ENCODE measurements at places on chromosomes 3 and 15.
A peak's percentile ranks its signal among the peaks of the same experiment; 100 is the strongest.

DNA sequence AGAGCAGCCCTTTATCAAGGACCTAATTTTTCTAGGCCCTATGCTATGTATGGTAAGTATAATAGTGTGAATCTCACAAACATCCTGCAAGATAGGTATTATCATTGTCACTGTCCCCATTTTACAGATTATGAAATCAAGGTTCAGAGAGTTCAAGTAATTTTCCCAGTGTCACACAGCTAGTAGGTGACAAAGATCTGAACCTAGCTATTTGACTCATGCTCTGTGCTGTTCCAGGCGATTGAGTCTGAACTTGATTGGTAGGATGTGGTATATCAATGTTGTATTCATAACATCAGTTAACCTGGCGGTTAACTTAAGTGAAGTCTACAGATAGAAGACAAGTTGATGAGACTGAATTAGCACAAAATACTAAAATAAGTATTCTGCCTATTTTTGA is 229.9 kb downstream of the CHST2 start:
- no peak for DNase-seq

GRCh38 chr3:126306397-126306796 is 50.8 kb downstream of the KLF15 start:
- DNase-seq: no peak

DNA sequence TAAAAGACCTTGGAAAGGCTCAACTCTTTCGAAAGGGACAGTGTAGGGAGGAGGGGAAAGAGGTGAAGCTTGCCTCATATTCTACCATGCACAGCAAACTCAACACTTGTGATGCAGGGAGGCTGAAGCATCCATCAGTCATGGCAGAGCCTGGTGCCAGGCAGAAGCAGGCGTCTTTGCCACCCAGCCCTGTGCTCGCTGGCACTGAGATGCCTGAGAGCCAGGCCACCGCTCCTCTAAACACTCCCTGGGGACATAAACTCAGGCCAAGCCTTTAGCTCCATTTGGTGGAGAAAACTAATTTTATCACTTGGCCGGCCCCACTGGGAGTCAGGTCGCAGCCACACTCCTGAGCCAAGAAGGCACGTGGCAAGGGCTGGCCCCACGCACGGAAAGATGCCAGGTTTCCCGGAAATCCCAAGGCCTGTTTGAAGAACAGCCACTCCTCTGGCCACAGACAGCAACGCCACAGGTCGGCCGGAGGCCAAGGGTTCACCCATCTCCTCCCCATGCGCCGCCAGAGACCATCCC is 30.7 kb downstream of the XXYLT1 start:
- no peak for DNase-seq

GRCh38 chr3:153273767-153274435 is 111.9 kb downstream of the RAP2B start:
- no peak for DNase-seq

- DNase-seq: no peak
These were observed 31.1 kb upstream of the CCDC174 start for GRCh38 chr3:14620512-14620911.

GRCh38 chr15:44009038-44009437 is 182.2 kb downstream of the WDR76 start:
- no peak for DNase-seq

- DNase-seq: no peak
These were observed 6.7 kb upstream of the IGDCC3 start for GRCh38 chr15:65384505-65384894.

GRCh38 chr3:114115143-114115542 is 58.6 kb downstream of the QTRT2 start:
- DNase-seq: no peak

GRCh38 chr3:111926266-111926676 is 52.6 kb upstream of the ABHD10 start:
- DNase-seq: no peak

GRCh38 chr15:29226436-29227208 is 43.0 kb downstream of the NSMCE3 start:
- no peak for DNase-seq

DNA sequence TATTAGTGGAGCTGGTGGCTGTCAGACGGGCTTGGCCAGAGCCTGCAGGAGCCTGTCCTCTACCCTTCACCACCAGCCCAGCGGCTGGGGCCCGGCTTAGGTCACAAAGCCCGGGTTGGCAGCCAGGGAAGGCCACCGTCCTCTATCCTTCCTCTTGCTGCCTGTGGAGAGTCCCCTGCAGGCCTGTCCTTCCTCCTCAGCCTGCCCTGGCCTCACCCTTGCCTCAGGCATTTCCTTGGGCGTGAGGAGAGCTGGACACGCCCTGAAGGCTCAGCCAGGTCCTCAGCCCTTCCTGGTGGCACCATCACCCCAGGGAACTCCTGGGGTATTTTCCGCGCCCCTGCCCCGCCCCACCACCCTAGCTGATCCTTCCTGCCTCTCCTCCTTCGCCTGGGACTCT is 7.7 kb downstream of the CHAC1 start:
- DNase-seq: no peak

GRCh38 chr3:72990701-72991395 is 5.8 kb upstream of the PPP4R2 start:
- no peak for DNase-seq

DNA sequence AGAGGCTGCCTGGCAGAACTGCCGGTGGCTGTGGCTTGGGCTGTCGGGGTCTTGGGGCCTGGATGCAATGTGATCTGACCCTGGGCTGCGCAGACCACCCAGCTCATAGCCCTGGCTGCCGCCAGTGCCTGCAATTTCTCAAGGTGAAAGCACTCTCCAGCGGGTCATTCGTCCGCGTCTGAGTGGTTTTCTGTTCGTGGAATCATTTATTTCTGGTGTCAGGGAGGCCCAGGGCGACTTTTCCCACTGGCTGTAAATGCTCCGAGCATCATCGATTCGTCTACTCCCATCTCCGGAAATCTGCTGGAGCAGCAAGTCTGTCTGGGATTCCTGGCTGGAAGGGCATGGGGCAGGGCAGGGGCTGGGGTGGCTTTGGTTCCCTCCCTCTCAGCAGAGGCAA is 40.6 kb upstream of the ADPGK start:
- DNase-seq: no peak

DNA sequence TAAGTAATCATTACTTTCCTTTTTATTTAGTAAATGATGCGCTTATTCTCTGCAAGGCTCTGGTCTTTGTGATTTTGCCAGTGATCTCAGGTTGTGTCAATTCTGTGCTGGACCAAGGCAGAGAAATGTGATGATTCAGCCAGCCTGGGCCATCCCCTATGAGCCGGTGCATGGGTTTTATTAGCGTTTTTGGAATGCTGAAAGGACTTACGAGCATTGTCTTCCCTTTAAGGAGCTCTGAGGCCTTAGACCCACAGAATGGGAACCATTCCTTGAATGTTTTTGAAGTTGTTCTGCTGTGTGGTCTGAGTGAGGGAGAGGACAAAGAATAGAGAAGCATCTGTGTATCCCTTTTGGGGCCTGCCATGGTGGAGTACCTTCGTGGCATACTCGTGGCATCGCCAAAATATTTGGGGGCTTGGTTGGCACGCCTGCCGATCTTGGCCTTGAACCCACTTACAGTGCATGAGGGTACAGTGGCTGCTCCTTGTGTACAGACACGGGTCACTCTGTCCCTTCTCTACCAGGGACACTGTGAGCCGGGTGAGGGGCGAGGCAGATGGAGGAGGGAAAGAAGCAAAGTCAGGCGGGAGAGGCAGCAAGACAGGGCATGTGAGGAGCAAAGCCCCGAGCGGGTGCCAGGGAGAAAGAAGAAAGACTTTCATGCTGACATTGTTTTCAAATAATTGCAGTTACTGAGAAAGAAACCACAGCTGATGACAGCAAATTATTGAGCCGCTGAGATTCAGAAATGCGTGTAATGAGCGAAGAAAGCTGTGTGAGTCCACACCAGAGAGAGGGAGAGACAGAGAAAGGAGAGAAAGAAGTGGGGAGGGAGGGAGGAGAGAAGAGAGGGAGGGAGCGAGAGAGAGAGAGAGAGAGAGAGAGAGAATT is 269.4 kb upstream of the RGMA start:
- no peak for DNase-seq

DNA sequence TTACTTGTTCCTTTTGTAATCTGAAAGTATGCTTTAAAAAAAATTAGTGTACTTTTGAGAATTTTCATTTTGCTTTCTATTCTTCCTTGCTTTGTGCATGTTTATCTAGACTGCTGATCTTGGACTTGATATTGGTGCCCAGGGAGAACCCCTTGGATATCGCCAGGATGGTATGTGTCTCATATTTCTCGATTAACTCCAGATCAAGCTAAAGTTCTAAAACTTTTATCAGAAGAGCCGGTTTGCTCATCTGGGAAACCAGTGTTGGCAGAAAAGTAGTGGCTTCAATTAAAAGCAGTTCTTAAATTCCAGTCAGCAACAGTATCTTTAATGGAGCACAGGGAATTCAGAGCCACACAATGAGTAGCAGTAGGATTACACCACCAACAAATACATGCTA is 38.6 kb downstream of the CTNNB1 start:
- DNase-seq: no peak

- DNase-seq: no peak
These were observed 41.3 kb upstream of the GCNT3 start for GRCh38 chr15:59570315-59570714.

DNA sequence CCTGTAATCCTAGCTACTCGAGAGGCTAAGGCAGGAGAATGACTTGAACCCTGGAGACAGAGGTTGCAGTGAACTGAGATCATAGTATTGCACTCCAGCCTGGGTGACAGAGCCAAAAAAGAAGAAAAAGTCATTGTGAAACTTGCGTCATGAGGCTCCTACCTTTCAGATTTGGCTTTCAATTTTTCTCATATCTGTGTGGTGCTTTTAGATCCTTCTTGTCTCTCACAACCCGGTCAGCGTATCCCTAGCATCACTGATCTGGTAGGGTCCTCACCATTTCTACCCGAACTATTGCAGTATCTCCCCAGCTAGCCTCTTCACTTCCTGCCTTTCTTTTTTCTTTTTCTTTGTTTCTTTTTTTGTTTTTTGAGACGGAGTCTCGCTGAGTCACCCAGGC is 21.6 kb upstream of the GCNT3 start:
- no peak for DNase-seq

GRCh38 chr3:43790060-43790459 is 99.3 kb downstream of the ABHD5 start:
- no peak for DNase-seq

DNA sequence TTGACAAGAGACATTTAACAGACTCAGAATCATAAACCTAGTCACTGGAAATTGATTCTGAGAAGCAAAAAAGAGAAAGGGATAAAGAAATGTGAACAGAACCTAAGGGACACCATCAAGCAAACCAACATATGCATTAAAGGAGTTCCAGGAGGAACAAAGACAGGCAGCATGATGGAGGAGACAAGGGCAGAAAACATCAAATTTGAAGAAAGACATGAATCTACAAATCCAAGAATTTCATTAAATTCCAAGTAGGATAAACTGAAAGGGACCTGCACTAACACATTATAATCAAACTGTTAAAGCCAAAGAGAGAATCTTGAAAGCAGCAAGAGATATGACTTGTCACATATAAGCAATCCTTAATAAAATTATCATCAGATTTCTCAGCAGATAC is 122.3 kb downstream of the STT3B start:
- no peak for DNase-seq

DNA sequence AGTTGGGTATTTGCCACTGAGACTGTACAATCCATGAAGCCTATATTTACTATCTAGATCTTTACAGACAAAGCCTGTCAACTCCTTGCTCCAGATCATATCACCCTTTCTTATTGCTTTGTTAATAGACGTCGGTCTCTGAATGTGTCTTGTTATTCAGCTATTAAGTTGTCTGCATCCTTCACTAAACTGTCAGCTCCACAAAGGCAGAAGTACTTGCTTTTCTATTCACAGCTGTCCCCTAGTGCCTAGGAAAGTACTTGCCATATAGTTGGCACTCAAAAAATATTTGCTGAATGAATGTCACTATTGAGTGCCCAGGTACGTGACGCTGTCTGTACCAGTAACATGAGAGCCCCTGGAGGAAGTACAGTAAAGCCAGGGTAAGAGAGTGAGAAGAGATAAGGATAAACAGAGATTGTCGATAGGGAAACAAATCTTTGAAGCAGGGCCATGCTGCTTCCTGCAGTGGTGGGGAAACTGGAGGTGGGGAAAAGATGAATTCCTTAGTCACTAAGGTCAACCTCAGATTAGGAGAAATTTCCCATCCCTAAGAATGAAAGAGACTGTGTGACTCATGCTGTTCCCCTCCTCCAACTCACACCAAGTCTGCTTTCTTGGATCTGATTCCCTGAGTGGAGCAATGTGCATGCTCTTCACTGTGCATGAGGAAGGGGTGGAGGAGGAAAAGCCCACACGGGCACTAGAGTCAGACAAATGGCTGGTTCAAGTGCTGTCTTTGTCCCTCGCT is 36.3 kb downstream of the PRICKLE2 start:
- DNase-seq: peak; percentile 22

GRCh38 chr15:72840114-72840513 is 56.6 kb upstream of the ADPGK start:
- DNase-seq: no peak

GRCh38 chr3:59709702-59710553 is 660.1 kb upstream of the CFAP20DC start:
- peak; percentile 3 for DNase-seq

DNA sequence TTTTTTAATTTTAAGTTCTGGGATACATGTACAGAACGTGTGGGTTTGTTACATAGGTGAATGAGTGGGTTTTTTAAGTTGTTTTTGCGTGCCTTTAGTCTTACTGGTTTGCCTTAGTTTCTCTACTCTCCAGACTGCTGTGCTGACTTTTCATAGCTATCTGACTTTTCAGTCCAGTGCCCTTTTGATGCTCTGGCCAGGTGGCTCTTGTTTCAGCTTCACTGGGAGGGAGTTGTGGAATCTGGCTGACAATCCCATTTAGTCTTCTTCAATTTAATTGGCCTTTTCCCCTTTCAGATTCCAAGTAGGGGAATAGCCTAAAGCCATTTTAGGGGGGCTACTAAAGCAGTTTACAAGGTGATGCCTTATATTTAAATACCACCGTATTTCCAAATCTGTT is 30.1 kb downstream of the FNDC3B start:
- DNase-seq: no peak

GRCh38 chr15:72182673-72183072 is 14.9 kb downstream of the GRAMD2A start:
- DNase-seq: no peak

- no peak for DNase-seq
These were observed 17.1 kb downstream of the IQCB1 start for GRCh38 chr3:121817753-121818152.

GRCh38 chr3:58635371-58636285 is 30.9 kb downstream of the FAM3D start:
- DNase-seq: no peak

DNA sequence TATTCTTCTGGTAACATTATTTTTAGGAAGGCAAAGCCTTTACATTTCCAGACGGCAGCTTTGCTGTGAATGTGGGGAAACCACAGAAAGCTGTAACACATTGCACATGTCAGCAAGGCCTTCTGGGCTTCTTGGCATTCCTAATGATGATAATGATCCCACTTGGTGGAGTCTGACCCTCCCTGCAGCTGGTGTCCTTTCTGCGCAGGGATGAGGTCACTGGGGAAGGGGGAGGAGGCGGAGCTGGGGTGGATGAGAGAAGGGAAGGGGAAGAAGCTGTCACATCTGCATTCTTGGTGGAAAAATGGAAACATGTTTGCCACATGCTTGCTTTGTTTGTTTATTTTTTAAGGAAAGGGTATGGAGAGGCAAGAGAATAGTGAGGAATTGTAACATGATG is 68.6 kb downstream of the FILIP1L start:
- peak; percentile 25 for DNase-seq
